ENCODE measurements at places on chromosomes 16 and 17.

GRCh38 chr16:57283959-57284208 is 588 bp downstream of the PLLP start:
- DNase-seq = no peak

DNA sequence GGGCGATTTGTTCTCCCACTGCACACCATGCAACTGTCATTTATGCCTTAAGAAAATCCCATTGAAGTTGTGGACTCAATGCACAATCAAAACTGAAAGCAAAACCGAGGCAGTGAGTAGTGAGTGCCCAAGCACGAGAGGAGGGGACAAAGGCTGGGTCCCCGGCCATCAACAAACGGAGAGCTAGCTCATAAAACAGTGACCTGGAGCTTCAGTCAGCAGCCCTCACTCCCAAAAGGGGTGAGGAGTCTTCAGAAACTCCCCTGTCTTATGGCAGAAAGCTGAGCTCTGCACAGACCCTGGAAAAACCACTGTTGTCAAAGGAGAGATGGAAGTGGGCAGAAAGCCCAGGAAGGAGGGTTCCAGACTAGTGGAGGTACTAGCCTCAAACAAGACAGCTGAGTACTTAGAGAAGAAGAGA is 96.9 kb downstream of the ADCY9 start:
- no peak for DNase-seq

DNA sequence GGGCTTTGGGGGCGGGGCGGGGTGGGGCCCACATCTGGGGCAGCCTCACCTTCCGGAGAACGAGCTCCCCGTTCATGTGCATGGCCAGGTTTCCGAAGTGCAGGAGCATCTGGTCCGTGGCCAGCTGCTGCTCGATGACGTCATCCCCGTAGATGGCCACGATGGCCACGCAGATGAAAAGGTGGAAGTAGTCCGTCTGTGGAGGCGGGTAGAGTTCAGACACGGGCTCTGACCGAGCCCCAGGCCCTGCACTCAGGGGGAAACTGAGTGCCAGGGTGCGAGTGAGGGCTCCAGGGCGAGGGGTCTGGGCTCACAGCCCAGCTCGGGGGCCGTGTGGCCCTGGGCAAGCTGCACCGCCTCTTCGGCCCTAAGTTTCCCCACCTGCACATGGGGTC is 93.7 kb downstream of the TBC1D16 start:
- DNase-seq = no peak

GRCh38 chr16:31464781-31465260 is 5.5 kb downstream of the ARMC5 start:
- DNase-seq = no peak

GRCh38 chr17:18225642-18226283 is 328 bp downstream of the LLGL1 start:
- DNase-seq = peak; percentile 14

DNA sequence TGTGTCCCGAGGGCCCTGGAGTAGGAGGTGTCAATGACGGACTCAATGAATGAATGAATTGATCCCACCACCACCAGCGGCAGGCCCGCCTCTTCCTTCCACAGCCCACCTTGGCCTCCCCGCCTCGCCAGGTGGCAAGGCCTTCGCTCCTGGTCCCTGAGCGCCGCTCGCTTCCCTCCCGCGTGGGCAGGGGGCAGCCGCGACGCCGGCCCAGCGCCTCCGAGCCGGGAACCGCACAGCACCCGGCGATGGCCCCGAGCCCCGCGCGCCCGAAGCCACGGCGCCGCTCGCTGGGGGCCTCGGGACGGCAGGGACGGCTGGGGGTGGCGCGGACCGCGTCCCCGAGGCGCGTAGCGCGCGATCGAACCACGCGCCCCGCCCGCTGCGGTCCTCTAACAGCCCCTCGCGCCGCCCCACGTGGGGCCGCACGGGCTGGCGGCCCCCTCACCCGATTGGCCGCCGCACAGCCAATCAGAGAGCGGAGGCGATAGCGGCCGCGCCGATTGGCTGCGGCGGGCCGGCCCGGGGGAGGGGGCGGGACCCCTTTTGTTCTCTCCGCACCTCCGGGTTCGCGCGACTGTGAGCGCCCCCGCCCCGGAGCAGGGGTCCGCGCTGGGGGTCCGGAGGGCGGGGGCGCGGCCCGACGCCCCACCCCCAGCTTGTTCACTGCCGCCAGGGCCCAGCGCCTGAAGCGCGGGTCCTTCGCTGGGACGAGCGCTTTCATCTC is 31.4 kb downstream of the ACTG1 start:
- DNase-seq = peak; percentile 69

GRCh38 chr17:8898126-8898525 is 30.7 kb upstream of the PIK3R6 start:
- DNase-seq = no peak

- DNase-seq = no peak
Observed at GRCh38 chr16:13997526-13997925, 73.6 kb upstream of the MRTFB start.

DNA sequence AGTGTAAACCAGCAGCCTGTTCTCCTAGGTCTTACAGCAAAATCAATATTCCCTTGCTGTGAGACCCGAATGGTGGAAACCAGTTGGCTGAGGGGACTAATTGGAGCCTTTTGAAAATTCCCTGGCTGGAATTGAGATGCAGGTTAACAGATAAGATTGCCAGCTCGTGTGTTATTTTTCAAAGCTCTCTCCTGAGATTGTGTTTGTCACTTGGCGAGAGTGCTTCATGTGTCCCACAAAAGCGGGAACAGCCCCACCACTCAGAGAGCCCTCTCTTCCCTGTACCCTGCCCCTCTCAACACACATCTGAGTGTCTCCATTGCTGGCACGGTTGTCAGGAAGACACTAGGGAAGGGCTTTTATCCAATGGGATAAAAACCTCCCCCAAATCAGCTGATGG is 356.1 kb downstream of the CPPED1 start:
- no peak for DNase-seq

GRCh38 chr17:8289103-8289397 is 580 bp downstream of the RANGRF start:
- DNase-seq = no peak

DNA sequence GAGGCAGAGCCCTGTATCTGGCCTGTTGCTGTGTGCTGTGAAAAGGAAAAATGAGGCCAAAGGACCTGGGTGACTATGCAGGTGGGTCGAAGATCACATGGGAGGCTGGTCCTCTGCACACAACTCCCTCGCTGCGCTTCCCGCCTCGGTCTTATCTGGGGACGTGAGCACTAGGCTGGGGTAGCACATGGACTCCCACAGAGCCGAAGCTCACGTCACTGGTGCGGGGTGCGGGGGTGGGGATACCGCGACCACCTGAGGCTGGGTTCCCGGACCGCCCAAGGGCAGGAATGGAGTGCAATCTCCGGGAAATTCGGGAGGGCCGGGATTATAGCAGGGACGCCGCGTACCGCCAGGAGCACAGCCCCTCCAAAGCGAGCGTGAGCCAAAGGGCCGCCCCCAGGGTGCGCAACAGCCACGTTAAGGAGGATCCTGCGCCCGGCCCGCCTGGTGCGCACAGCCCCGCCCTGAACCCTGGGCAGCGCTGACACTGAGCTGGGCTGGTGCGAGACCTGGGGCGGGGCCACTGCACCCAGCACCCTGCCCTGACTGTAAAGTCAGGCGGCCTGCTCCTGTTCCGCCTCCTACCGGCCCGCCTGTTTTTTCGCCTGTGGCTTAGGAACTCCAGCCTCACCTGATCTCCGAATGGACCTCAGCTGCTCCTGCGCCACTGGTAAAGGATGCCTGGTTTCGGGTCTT is 4.8 kb downstream of the MT1A start:
- peak; percentile 81 for DNase-seq

DNA sequence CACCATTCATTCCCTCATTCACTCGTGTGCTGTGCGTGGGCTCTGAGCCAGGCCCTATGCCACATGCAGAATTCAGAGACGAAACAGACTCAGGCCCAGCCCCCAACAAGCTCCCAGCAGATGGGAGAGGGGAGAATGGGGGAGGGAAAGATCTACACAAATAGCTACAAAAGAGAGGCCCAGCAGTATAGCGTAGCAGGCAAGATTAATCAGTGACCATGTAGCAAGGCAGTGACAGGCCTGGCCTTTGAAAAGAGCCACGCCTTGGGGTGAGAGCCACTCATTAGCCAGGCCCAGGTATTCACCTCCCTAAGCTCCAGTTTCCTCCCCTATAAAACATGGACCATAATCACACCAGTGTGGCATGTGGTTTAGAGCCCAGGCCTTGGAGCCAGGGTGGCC is 16.4 kb upstream of the KRT19 start:
- DNase-seq = no peak

GRCh38 chr17:58357312-58358297 is 5.6 kb upstream of the SUPT4H1 start:
- no peak for DNase-seq

DNA sequence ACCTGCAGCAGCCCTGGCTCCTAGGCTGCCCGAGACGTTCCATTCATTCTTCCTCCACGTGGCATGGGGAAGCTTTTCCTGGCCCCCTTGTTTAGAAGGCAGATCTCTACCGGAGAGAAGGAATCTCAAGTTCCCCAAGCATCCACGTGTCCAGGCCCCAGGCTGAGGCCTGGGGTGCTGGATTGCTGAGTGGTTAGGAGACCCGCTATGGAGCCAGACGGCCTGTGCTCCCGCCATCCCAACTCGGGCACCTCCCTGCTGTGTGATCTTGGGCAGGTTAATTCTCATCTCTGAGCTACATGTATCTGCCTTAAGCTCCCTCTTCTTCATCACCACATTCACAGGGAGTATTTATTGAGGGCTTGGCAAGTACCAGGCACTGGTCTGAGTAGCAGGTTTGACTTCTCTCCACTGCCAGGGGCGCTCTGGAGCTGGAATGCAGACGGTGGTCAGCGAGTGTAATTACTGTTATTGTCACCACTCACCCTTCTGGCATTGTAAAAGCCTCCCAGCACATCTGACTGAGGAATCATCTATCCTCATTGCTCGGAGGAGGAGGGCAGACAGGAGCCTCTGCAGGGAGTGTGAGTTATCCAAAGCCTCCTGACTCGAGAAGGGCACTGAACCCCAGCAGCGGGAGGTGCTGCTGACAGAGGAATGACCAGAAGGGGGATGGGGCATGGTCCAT is 1.1 kb upstream of the ADGRG1 start:
- no peak for DNase-seq

- DNase-seq = peak; percentile 12
Observed at GRCh38 chr17:37743875-37744632, 805 bp downstream of the HNF1B start.

- no peak for DNase-seq
Observed at GRCh38 chr17:82961366-82962162, 117.8 kb upstream of the METRNL start.

GRCh38 chr17:40529991-40530390 is 28.6 kb upstream of the TNS4 start:
- no peak for DNase-seq

- peak; percentile 88 for DNase-seq
Observed at GRCh38 chr16:4802659-4803287, 340 bp upstream of the ROGDI start.

DNA sequence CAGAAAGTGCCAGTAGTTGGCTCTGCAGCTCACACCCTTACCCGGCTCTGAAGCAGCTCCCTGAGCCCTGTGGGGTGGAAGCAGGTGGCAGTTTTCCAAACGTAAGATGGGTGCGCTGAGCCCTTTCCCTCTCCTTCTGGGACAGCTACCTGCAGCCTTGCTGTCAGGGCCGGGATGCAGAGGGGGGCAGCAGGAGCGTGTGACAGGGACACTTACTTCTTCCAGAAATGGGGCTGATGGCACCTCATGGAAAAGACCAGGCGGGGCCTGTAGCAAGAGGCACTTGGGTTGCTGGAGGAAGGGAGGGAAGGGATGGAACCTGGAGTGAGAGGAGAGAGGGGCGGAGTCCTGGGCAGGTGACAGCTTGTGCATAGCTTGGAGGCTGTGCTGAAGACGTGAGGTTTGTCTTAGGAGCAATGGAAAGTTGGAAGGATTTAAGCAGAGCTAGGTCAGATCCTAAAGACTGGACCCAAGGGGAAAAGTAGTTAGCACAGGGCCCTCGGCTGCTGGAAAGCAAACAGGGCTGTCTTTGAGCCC is 216.8 kb upstream of the RPL38 start:
- DNase-seq = no peak

DNA sequence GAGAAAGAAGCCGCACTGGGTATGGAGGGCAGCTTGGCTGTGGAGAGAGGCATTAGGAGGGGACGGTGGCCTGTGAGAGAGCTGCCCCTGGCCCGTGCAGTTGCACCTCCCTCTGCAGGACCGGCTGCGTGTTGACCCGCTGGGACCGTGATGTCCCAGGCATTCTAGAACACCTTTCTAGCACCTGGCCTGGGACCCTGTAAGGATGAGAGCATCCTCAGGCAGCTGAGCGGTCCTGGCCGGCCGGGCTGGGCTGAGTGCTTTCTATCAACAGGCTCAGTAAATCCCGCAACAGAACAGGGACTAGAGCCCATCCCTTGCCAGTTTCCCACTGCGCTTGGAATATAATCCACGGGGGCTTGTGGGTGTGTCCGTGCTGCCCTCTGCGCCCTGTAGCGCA is 14.7 kb downstream of the TBC1D24 start:
- DNase-seq = no peak

DNA sequence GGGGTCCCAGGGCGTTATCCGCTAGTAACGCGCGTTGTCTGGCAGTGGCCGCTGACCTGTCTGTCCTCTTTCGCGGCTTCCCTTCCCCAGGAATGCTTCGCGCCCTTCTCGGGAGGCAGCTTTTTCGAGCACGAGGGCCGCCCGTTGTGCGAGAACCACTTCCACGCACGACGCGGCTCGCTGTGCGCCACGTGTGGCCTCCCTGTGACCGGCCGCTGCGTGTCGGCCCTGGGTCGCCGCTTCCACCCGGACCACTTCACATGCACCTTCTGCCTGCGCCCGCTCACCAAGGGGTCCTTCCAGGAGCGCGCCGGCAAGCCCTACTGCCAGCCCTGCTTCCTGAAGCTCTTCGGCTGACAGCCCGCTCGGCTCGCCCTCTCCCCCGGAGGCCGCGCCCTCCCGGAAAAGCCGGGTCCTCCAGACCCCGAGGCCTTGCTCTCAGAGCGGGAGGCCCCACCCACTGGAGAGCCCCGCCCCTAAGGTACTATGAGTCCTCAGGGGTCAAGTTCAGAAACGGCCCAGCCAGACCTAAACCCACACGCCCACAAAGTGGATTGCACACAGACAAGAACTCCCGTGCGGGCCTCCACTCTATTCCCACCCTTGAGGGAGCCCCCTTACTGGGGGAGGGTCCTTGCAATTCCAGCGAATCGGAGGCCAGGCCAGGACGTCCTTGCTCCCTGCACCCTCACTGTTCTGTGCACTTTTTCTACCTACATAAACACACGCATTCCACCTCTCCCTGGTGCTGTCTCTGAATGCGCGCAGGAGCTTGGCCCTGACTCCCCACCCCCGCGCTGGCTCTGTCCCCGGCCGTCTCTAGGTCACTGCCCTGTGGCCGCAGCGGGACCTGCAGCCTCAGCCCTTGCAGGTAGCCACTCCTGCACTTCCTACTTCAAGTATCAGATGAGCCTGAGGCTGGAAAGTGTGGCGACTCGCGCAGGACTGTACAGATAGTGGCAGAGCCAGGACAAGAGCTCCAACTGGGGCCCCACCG is 5.4 kb upstream of the SLC5A2 start:
- DNase-seq = peak; percentile 42

DNA sequence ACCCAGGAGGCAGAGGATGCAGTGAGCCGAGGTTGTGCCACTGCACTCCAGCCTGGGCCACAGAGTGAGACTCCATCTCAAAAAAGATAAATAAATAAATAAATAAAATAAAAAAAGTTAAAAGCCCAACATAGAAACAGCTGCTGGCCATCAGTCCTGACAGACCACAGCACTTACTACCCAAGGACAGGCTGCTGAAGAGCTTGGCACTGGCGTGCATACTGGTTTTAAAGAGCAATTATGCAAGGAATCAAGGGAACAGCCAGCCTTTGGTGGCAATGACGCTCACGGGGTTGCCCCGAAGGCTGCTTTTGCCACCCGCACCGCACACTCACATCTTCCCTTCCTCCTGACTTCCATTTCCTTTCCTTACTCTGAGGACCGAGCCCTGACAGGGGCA is 4.2 kb downstream of the PLD6 start:
- DNase-seq = no peak

- no peak for DNase-seq
Observed at GRCh38 chr17:29546830-29547229, 20.0 kb downstream of the ABHD15 start.

Measured in CD4-positive, alpha-beta T cell treated with Interleukin-17A for 1 hour (primary cell).